Activated CD4-positive, alpha-beta T cell treated with anti-CD3 and anti-CD28 coated beads for 36 hours (primary cell): ENCODE measurements at places on chromosomes 7 and 10. TPM values are rescaled to one million over a fixed set of nuclear protein-coding genes. Genes with fewer than 3 reads are reported as not detected.

DNA sequence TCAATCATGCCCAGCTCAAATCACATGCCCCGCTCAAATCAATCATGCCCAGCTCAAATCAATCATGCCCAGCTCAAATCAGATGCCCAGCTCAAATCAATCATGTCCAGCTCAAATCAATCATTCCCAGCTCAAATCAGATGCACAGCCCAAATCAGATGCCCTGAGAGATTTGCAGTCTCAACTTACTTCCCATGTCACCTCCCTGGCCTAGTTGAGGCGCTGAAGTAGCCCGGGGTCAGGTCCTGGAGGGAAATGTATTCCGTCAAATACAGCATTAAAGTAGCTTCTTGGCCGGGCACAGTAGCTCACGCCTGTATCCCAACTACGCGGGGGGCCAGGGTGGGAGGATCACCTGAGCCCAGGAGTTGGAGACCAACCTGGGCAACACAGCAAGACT, 15.7 kb upstream of the PRKAR1B start:
- DNase-seq, result no peak

- no peak for DNase-seq
Observed at GRCh38 chr7:116741625-116742316, 69.8 kb downstream of the MET start.

DNA sequence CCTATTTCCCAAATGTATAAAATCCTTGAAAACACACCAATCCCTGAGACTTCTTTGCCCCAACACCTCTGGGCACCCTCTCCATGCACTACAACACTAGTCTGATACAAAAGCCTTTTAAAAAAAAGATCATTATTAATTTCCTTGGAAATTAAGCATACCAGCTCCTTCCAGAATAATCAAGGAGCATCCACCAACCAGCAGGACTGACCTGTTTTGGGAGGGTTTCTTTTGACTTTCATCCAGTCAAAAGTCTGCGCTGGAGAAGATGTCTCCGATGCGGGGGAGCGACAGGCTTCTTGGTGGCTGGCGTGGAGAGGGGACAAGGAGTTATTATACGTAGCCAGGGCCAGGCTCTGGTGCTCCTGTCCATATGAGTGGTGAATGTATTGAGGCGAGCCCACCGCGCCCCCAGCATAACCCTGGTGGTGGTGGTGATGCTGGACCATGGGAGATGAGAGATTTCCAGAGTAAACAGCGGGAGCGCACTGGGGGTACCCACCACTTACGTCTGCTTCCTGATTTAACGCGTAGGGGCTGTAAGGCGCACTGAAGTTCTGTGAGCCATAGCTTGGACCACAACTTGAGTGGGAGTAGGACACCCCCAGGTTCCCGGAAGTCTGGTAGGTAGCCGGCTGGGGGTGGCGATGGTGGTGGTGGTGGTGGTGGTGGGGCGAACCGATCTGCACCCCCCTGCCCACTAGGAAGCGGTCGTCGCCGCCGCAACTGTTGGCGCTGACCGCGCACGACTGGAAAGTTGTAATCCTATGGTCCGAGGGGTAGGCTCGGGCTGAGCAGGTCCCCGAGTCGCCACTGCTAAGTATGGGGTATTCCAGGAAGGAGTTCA, 527 bp downstream of the HOXA1 start:
- peak; percentile 24 for DNase-seq

GRCh38 chr7:26368542-26368941, 76.9 kb downstream of the SNX10 start:
- DNase-seq, result no peak

GRCh38 chr10:24382979-24383663, 174.2 kb downstream of the KIAA1217 start:
- DNase-seq, result peak; percentile 61

GRCh38 chr10:17425584-17426262, 28.7 kb downstream of the ST8SIA6 start:
- DNase-seq, result peak; percentile 56

GRCh38 chr10:5970066-5970465, 7.3 kb downstream of the IL15RA start:
- no peak for DNase-seq

GRCh38 chr10:73857446-73857845, 16.9 kb downstream of the CAMK2G start:
- peak; percentile 74 for DNase-seq

GRCh38 chr10:70296406-70296899, 12.6 kb upstream of the NPFFR1 start:
- no peak for DNase-seq

LIPJ gene
- not detected for total RNA-seq
